ENCODE measurements at places on chromosomes 3 and 15.

GRCh38 chr15:78308422-78309032 lies 9.1 kb upstream of the SKIC8 start:
- DNase-seq, result no peak

- DNase-seq, result no peak
These were observed 18.1 kb upstream of the PTPN23 start for GRCh38 chr3:47362701-47363100.

DNA sequence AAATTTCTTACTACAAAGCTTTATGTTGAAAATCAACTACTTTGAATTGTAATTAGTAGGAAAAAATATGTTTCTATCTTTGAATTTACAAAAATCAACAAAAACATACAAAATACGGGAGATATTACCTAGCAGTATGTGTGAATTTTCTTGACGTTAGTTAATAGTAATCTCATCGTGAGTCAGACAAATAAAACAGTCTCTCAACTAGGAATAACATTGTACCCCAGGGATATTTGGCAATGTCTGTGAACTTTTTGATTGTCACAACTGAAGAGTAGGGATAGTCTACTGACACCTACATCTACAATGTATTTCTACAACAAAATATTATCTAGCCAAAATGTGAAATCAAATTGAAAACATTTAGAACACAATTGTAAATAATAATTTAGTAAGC lies 250.3 kb downstream of the POLQ start:
- DNase-seq, result no peak

DNA sequence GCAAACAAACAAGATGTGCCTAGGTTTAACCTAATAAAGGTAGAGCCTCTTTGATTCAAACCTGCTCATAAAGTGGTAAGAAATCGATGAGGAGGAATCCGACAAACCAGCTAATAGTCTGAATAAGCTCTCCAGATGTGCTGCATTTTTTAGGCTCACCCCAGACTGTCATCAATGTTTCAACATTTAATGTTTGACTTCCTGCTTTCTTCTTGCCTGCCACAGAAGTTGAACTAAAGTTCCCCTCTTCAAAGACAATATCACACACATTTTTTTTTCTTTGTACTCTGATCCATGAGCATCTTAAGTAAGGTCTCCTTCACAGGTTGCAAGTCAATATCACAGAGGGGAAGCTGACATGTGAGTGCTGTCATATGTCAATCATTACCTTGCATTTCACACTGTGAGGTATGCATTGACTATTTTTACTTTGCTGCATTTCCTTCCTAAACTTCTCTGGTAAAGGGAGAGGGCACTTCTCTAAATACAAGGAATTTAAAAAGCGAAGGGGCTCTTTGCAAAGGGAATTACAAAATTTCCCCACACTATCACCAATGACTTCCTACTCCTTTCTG lies 172.3 kb upstream of the MCTP2 start:
- no peak for DNase-seq

DNA sequence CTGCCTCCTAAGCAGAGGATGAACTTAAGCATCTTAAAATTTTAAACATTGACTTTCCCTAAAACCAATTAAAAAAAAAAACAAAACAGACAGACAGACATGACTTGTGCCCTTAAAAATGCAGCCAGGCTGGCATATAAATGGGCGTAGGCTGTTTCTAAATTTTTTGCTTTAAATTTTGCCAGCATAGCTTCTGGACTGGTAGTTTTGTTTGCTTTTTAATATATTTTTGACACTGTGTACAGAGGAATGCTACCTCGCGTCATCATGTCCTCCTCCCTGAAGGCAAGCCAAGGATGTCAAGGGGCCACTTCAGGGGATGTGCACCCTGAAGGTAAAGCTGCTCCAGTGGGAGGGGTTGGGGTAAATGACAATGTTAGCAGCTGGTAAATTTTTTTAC lies 134.8 kb downstream of the PGPEP1L start:
- no peak for DNase-seq

DNA sequence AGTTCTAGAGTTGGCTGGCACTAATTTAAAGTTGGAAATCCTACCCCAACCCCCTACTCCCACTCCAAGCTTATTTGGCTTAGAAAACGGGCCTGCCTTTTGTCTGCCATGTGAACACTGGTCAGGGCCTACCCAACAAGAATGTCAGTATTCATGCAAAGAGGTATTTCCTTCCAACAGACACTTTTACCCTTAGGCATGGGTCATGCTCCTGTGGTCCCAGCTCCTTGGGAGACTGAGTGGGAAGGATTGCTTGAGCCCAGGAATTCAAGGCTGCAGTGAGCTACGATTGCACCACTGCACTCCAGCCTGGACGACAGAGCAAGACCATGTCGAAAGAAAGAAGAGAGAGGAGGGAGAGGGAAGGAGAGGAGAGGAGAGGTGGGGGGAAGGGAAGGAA lies 137.5 kb upstream of the LRTM1 start:
- DNase-seq, result no peak

- DNase-seq, result no peak
These were observed 50.8 kb upstream of the PRR23E start for GRCh38 chr3:127141921-127142730.

DNA sequence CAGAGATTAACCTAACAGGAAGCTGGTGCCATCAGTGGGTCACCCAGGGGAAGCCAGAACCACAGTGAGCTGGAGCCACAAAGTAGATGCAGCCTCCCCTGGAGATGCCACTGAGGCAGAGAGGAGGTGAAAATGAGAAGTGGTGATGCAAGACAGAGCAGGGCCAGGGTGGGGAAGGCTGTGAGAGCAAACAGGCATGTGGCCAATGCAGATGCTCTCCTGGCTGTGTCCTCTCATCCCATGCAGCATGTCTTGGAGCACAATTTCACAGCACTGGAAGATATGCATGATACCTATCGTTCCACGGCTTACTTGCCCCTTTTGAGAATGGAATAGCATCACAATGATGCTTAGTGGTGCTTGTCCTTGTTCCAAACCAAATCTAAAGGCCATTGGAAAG lies 126.3 kb downstream of the ABHD5 start:
- DNase-seq, result no peak

GRCh38 chr3:120348065-120348990 lies 826 bp downstream of the LRRC58 start:
- DNase-seq, result peak; percentile 42

- DNase-seq, result no peak
These were observed 372.6 kb downstream of the NR2F2 start for GRCh38 chr15:96703091-96703490.

- no peak for DNase-seq
These were observed 5.7 kb downstream of the MORF4L1 start for GRCh38 chr15:78878356-78878755.

GRCh38 chr3:124256156-124256555 lies 264.2 kb upstream of the ROPN1 start:
- DNase-seq, result no peak

DNA sequence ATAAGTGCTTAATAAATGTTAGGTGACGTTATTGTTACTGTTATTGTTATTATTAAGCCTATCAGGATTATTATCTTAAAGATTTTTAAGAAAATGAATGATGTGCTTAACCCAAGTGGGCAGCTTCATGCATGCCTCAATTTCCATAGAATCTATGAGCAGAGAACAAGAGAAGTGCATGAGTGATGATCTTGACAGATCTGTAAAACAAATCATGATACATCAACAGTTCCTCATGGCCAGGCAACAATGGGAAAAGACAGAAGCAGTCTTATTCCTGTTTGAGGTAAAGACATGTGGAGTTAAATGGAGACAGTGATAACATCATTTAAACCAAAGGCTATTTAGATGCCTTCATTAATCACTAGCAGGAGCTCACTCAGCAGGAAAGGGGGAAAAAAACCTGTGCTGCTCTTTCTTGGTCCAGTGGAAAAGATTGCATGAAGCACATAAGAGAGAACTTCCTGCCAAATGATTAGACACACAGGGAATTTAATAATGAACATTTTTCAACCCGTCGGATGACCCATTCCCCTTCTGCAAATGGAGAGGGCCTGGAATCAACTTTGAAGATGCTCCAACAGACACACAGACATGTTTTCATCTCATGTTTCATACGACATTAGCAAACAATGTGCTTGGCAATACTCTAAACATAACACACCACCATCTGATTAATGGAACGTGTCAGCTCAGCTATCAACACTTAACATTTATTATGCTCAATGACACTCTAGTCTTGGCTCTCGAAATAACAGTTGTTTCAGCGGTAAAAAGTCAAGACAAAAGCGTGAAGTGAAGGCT lies 212.2 kb upstream of the LRRN1 start:
- no peak for DNase-seq

DNA sequence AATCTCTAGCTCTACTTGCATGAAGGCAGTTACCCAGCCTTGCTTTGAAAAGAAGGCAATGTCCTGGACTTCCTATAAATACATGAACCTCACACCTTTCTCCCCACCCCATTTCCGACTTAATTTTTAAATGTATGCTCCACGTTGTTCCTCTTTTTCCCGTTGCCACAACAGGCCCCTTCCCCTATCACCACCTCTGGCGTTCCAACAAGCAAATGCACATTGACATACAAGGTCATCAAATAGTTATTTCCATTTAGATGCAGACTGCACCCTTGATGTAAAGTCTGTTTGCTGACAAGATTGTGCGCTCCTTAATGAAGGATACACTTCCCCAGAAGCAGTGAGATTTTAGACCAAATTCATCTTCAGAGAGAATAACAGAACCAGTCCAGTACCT lies 260.7 kb upstream of the UMPS start:
- DNase-seq, result no peak

GRCh38 chr15:81297603-81298575 lies 26.1 kb downstream of the STARD5 start:
- DNase-seq, result no peak

DNA sequence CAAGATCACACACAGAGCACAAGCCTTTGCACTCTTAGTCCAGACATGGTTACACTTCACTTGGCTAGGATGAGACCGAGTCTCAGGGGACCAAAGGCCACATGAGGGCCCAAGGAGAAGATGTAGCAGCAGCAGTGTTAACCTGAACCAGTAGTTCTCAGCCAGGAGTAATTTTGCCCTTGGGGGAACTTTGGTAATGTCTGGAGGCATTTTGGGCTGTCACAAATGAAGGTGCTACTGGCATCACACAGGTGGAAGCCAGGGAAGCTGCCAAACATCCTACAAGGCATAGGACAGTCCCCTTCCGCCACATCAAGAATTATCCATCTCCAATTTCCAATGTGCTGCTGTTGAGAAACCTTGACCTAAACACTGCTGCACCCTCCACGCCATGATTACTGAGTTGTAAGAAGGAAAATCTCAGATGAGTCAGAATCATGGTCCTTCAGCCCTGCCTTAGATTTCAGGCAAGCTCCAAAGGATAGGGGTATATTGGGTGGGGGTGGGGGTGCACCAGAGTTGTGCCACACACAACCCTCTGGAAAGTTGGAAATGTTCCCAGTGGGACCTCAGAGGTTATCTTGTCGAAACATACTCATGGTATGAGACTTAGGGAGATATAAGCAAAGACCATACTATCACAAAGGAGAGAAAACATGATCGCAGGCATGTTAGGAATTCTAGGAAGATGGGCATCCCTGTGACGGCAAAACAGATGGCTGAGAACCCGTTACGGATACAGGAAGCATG lies 36.2 kb downstream of the SEMA5B start:
- DNase-seq, result no peak

- no peak for DNase-seq
These were observed 392.5 kb downstream of the FOXP1 start for GRCh38 chr3:71191031-71191482.

GRCh38 chr3:28575100-28575745 lies 226.6 kb upstream of the AZI2 start:
- DNase-seq, result no peak

- no peak for DNase-seq
These were observed 53.7 kb downstream of the TRIM42 start for GRCh38 chr3:140731440-140732119.

GRCh38 chr3:75896265-75896664 lies 110.9 kb upstream of the ZNF717 start:
- DNase-seq, result no peak

DNA sequence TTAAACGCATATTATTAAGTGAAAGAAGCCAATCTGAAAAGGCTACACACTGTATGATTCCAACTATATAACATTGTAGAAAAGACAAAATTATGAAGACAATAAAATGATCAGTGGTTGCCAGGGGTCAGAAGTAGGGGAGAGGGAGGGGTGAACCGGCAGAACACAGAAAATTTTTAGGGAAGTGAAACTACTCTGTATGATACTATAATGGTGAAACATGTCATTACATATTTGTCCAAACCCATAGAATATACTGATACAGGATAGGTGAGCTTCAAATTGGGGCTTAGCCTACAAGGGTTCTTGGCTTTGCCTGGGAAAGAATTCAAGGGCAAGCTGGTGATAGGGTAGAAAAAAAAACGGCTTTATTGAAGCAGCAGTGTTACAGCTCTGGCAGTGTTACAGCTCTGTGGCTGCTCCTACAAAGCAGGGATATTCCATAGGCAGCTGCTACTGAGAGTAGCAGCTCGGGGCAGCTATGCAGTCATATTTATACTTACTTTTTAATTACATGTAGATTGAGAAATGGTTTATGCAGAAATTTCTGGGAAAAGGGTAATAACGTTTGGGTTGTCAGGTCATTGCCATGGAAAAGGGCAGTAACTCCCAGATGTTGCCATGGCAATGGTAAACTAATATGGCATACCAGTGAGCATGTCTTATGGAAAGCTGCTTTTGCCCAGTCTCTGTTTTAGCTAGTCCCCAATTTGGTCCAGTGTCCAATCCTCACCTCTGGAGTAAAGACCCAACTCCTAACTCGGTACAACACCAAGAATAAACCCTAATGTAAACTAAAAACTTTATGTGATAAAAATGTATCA lies 125.1 kb upstream of the SLC25A36 start:
- DNase-seq, result no peak

DNA sequence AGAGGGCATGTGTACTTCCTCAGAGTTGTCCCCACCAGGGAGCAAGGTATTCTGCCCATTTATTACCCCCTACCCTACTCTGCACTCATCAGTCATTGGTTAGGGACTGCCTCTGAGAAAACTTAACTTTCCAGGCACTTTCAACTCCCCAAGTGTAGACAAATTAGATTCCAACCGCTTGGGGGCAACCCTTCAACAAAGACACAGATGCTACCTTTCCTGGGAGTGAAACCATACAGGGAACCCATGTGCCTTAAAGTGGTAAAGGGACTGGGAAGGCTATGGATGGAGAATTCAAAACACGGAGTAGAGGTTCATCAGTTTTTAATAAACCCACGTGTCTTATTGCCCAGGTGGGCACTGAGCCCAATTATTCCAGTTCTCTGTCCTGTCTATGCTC lies 19.4 kb upstream of the UBE2E2 start:
- DNase-seq, result no peak
